ENCODE measurements at places on chromosomes 16 and 17.

GRCh38 chr16:14205666-14206065 is 134.5 kb downstream of the MRTFB start:
- DNase-seq = no peak

- DNase-seq = no peak
Measured at GRCh38 chr17:40659911-40660310, 5.1 kb downstream of the KRT222 start.

GRCh38 chr16:55045329-55045728 is 114.7 kb downstream of the IRX5 start:
- no peak for DNase-seq

DNA sequence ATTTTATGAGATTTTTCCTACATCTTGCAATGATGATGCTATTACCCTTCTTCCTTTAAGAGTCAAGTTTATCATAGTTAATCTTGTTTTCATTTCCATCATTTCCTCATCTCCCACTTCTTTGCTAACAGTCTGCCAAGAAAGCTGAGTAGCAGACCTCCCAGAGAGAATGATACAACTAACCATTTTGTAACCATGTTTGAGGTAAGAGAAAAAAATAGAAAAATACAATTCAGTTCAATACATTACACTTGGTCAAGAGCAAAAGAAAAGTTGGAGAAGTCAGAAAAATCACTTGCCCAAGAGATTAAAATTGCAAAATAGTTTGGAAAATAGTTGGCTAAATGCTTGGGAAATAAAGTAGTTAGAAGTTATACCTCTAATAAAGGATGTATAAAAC is 154.4 kb downstream of the ABCA8 start:
- no peak for DNase-seq

DNA sequence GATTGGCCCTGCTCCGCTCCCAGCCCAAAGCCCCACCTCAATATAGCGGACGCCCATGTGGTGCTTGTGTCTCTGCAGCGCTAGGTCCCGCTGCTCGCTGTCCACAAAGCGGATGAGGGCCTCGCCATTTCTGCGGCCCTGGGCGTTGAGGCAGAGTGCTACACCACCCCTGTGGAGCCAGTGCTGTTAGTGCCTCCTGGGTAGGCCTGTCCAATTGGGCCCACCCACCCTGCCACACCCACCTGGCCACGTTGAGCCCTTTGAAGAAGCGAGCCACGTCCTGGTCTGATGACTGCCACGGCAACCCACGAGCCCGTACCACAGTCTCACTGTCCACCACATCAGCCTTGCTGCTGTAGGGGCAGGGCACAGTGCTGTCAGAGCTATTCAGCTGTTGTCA is 3.6 kb downstream of the ESRP2 start:
- DNase-seq = no peak

DNA sequence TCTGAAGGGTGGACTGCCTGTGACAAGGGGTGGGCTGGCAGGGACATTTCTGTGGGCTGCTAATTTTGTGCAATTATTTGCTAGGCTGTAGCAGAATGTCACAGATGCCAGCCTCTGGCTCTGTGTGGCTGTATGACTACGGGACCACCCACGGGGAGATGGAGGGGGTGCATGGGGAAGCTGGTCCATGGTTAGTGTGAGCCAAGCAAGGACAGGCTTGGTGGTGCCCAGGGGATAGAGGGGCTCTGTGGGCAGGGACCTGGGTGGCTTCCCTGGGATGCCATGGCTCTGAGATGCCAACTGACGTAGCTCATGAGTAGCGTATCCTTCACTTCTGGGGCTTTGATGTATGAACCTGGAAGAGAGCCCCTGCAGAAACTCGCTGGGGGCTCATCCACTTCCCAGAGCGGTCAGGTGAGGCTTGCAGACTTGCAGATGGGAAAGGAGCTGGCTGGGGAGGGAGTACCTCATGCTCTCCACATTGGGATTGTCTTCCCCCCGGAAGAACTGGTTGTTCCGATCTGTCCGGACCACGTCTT is 87.2 kb downstream of the TBC1D16 start:
- DNase-seq = no peak

GRCh38 chr17:40532520-40533253 is 31.3 kb upstream of the TNS4 start:
- no peak for DNase-seq

GRCh38 chr17:35795007-35795870 is at the start of gene MMP28:
TSS of gene MMP28 (minus strand) at chr17:35795641. CDS start at chr17:35795377, 264 bp downstream.
- peak; percentile 13 for DNase-seq

DNA sequence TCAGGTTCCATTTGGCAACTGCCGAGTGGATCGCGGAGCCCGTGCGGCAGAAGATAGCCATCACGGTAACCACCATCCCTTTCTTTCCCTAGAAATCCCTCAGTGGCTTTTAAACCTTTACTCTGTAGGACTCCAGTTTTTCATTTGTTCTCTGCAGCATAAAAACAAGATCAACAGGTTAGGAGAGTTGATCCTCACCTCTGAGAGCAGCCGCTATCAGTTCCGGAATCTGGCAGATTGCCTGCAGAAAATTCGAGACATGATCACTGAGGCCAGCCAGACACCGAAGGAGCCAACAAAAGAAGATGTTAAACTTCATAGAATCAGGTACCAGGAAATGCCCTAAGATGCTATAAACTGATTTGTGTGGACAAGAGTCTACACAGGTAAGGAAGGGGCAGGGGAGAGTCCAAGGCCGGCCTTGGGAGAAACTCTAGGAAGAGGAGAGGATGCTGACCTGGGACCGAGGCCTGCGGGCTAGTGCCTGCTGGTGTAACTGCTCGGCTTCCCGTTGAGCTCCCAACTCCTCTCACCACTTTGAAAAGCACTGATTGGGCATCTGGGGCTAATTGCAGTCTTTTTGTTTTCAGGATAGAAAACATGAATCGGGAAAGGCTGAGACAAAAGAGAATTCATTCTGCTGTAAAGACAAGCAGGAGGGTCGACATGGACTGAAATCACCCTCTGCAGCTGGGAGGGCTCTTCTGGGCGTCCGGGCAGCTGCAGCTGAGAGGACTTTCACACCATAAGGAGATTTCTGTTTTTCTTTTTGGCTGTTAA is 8.1 kb downstream of the MRPL58 start:
- DNase-seq = no peak

GRCh38 chr16:24609740-24610415 is 70.5 kb downstream of the RBBP6 start:
- DNase-seq = no peak

DNA sequence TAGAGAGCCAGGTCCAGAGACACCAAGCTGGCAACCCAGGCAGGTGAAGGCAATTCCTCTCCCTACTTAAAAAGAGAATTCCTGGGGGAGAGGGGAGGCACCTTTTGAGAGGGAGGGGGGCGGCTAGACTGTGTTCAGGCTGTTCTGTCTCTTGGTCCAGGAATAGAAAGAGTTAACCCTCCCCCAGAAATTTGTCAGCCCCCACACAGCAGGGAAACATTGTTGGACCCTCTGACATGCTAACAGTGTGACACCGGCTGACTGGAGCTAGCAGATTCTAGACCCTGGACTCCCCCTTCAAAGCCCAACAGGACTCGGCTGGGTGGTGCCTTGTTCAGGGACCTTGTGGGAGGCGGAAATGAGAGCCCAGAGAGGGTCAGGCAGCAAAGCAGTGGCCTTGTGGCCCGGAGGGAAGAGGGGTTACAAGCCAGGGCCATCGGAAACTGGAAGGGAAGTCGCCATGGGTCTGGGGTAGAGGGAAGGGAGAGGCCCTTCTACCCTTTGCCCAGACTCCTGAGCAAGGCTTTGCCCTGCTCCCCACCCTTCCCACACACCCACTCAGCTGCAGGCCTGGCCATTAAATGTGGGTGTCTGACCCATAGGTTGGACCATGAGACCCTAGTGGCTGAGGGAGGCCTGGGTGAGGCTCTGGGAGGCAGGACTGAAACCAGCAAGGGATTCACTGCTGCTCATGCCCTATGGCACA is 44.6 kb downstream of the RAI1 start:
- no peak for DNase-seq

- DNase-seq = no peak
Measured at GRCh38 chr17:39923836-39924690, 3.3 kb downstream of the ORMDL3 start.

GRCh38 chr17:7835814-7836595 is 2.0 kb downstream of the KDM6B start:
- no peak for DNase-seq

DNA sequence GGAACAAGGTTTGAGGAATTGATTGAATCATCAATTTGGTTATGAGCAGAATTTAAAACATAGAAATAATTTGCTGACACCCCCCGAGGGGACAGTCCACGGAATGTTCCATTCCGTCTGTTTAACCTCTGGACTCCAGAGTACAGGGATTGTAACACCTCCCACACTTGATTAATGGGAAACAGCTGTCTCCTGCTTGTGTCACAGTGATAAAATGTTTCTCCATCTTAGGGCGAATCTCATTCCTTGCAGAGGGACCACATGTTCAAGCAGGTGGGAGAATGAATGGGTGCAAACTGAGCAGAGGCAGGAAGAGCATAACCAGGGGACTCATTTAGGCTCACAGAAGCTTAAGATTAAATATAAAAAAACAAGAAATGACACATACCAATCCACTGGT is 249.5 kb upstream of the RBFOX1 start:
- DNase-seq = no peak

GRCh38 chr17:30717291-30718098 is 107.0 kb downstream of the CRLF3 start:
- no peak for DNase-seq

DNA sequence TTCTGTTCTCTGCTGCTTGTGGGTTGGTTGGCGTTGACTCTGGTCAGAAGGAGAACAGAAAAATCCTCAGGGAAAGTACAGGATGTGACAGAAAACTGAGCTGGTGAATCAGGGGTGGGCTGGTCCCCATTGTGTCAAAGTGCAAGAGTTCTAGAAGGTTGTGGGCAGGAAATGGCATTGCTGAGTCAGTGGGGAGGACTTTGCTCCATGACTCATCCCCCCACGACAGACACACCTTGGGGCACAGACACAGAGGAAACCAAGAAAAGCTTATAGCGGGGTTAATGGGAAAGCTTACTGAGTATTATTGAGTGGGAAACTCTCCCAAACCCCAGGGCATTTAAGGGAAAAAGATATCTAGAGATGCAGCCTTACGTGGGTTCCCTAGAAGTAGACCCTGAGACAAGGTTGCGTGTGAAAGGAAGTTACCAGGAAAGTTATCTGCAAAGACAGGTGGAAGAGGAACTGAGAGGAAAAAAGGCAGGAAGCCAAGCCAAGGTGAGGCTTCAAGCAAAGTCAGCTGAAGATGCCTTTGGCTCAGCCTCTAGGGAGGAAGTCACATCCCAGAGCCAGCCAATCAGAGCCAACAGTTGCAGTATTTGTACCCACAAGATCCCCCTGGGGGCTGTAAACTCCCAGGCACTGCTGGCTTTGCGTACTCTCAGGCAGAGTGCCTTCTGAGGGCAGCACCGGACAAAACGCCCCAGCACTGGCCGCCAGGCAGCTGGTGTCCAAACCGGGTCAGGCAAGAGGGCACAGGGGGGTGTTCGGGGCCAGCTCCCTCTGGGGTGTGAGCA is 86.4 kb downstream of the FOXL1 start:
- no peak for DNase-seq

GRCh38 chr17:5331506-5331905 is 49.4 kb downstream of the RABEP1 start:
- DNase-seq = no peak

GRCh38 chr16:82533189-82533588 is 93.6 kb upstream of the CDH13 start:
- no peak for DNase-seq

DNA sequence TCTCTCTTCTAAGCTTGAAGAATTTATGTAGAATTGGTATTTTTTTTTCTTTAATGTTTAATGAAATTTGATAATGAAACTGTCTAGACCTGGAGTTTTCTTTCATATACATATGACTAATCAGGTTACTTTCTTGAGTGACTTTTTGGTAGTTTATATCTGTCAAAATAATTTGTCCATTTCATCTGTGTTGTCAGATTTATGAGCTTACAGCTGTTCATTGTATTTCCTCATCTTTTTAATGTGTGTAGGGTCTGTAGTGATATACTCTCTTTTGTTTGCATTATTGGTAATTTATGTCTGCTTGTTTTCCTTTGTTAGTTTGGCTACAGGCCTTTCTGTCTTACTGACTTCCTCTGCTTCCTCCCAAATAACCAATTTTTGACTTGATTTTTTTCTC is 55.7 kb downstream of the TAOK1 start:
- no peak for DNase-seq

DNA sequence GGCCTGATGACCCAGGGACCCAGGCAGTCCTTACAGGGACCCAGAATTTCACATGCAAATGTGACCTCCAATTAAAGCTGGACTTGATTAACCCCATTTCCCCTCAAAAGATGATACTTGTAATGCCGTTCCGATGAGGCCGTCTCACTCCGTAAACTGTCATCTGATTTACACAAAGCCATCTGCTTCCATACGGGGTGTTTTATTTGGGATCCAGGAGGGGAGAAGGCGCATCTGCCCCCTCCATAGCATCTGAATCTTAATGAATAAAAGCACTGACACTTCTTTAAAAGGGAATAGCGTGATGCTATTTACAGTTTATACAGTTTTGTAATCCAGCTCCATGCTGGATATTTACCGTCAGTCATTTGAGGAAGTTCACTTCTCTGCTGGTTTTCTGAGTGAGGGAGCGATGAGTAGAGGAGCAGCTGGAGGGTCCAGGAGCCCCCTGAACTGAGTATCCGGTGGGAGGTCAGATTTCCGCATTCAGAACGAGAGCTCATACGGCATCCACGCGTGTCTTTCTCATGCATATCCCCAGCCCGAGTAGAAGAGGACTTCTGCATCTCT is 452.7 kb downstream of the WWOX start:
- no peak for DNase-seq

DNA sequence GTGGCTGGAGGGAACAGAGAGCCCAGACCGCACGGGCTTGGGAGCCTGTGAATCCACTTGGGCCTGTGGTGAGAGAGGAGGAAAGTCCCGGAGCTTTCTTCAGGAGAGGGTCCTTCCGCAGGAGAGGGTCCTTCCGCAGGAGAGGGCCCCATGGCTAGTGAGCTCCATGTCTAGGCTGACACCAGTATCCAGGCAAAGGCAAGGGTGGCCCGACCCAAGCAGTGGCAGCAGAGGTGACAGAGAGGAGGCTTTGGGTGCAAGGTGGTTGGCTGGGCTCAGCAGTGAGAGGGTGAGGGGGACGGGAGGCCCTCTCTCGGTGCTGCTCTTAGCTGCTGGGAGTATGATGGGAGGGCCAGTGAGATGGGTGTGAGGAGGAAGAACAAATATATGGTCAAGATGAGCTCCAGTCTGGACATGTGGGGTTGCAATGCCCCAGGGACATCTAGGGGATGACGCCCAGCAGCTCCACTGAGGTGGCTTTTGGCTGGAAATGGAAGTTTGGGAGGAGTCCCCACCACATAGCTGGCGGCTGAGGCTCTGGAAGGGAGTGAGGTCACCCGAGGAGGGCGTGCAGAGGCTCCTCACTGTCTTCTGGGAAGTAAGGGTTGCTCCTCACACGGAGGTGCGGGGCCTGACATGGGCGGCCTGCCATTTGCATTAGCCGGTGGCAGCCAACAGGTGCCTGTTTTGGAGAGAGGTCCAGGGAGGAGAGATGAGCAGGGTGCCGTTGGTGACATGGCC is 2.3 kb upstream of the HSD3B7 start:
- no peak for DNase-seq

GRCh38 chr17:27518048-27518447 is 61.8 kb downstream of the KSR1 start:
- DNase-seq = no peak

- DNase-seq = no peak
Measured at GRCh38 chr16:57102888-57103851, 10.8 kb downstream of the CPNE2 start.

- no peak for DNase-seq
Measured at GRCh38 chr17:55588446-55589242, 77.4 kb upstream of the SMIM36 start.
